ENCODE measurements at places on chromosomes 3 and 15. TPM values are rescaled to one million over a fixed set of nuclear protein-coding genes. Genes with fewer than 3 reads are reported as not detected.
A peak's percentile ranks its signal among the peaks of the same experiment; 100 is the strongest.

DNA sequence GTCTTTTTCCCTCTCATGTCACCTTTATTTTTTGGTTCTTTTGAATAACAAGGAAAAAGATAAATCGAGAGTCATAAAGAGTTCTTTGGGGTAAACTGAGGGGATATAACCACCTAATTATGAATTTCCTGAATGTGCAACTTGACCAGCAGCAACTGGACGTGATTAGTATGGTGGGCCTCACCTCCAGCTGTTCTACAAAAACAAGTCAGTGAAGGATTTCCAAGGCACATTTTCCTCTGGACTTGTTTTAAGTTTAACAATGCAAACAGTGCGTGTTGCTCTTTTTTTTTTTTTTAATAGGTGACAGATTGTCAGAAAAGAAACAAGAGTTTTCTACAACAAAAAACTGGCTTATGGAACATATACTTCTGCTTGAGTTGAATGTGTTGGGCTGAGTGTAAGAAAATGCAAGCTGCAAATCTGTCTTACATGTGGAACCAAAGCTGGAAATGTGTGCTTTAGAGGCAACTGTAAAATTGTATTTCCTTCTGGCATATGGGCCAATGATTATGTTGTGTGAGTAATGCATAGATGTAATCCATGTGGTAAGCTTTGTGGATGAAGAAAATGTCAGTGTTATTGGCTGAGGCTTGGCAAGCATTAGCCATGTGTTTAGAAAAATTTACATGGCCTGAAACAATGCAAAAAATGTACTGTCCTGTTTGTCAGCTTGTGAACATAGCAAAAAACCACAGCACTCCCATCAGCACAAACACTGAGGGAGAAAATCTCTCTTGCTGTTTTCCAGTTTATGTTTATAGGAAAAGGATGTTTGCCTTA, 44.5 kb upstream of the FNDC3B start:
- DNase-seq, result no peak

DNA sequence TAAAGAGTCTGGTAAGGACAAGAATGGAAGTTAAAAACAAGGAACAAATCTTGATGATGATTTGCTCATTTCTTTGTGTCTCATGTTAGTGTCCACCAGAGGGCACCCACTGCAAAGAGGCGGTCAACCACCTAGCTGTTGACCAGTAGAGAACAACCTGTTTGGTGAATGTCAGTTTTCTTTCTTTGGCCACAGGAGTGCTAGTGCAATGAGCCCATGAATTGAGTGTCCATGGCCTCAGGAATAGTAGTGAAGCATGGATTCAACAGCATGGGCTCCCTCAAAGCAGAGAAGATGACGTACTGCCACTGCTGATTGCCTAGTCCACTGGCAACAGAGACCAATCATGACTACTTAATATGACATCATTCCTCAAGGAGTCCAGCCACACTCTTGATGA, 10.7 kb upstream of the CNTN6 start:
- peak; percentile 49 for DNase-seq

DNA sequence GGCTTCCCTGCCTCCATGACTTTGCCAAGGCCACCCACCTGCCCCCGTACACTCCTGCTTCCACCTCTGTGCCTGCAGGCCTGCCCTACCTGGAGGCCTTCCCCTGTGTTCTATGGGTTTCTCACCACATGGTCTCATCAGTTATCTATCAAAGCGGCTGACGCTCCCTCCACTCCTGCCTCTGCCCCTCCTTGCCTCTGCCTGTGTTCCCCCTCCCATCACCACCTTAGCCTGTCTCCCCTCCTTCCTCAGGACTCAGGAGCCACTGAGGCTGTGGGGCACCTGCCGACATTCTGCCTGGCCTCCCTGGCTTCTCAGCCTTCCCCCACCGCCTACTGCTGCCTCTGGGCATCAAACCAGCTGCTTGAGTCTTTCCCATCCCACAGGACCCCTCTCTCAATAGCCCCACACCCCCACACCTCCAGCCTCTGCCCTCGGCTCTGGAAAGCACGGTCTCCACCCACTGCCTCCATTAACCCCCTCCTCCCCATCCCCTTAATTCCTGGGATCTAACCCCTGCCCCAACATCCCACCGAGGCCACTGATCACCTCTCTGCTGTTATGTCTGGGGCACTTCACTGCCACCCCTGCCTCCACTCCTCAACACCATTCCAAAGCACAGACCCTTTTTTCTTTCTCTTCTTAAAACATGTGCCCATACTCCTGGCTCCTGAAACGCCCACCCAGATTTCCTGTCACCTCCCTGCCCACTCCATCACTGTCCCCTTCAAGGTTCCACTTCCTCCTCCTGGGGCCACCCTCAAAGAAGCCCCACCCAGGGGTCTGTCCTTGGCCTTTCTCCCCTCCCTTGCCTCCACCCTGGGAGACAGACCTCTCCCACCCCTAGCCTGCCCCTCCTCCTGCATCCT, 24.4 kb upstream of the CYP11A1 start:
- no peak for DNase-seq

GRCh38 chr15:80034629-80035028, 24.8 kb upstream of the ZFAND6 start:
- DNase-seq, result no peak

DNA sequence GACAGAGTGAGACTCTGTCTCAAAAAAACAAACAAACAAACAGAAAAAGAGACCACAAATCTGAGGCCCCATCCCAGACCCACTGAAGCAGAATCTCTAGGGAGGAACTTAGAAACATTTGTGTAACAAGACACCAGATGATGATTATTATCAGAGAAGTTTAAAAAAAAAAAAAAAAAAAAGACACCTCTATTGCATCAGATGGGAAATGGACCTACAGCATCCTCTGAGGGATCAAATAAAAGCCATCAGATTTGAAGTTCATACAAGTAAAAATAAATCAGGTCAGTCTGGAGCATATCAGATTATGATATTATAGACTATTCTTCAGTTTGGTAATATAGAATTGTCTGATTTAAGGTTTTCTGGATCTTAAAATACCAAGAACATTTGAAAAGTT, 21.9 kb upstream of the LIPC start:
- no peak for DNase-seq

GRCh38 chr3:171829841-171830517, 13.2 kb upstream of the TMEM212 start:
- peak; percentile 71 for DNase-seq

The SLC27A2 gene
- 8.1 TPM for total RNA-seq

The EPB42 gene
- not detected for total RNA-seq

The IQCB1 gene
- total RNA-seq, result 37.2 TPM

The SLC2A2 gene
- total RNA-seq, result not detected
